ENCODE measurements at places on chromosomes 2 and 18. TPM values are rescaled to one million over a fixed set of nuclear protein-coding genes. Genes with fewer than 3 reads are reported as not detected.

LYG1 gene
- 0.53 TPM for total RNA-seq

CD302 gene
- 1.1 TPM for total RNA-seq

C2orf72 gene
- total RNA-seq = 2.4 TPM

AGXT gene
- not detected for total RNA-seq

SP5 gene
- 8.5 TPM for total RNA-seq

CCDC88A gene
- 123 TPM for total RNA-seq

SCG2 gene
- total RNA-seq = 0.25 TPM

KCNG2 gene
- 0.99 TPM for total RNA-seq

CDH7 gene
- total RNA-seq = 2.7 TPM

LIMS3 gene
- total RNA-seq = not detected

LAPTM4A gene
- total RNA-seq = 170 TPM

C1QL2 gene
- total RNA-seq = not detected

DNA sequence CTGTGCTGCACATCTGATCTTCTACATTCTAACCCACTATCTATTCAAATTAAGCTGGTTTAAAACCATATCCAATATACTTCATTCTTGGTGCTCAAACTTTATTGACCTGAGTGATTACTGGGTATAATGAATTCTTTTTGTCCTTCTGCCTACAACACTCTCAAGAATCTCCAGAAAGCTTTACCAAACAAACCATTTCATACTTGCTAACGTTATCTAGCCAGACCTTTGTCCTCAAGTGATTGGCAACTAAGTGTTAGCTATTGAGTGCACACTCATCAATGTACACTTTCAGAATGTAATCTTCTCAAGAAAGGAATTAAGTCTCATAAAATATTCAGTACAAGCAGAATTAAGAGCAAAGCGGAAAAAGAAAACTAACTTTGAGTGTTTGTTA is 1.4 kb downstream of the SUCLG1 start:
- no peak for DNase-seq
- peaks cover 6% of the 10 kb centered on the region for H3K4me1 ChIP-seq
- H3K27me3 ChIP-seq = no peaks in the 10 kb centered on the region
- no peak overlapping the region for H3K27ac ChIP-seq

GRCh38 chr2:16487686-16488085 is 177.9 kb downstream of the CYRIA start:
- H3K36me3 ChIP-seq = no peaks in the 10 kb centered on the region
- DNase-seq = peak; percentile 48
- H3K27ac ChIP-seq = no peak overlapping the region
- no peak overlapping the region for H3K4me3 ChIP-seq
- no peaks in the 10 kb centered on the region for H3K4me1 ChIP-seq

GRCh38 chr18:60331890-60332289 is 40.7 kb downstream of the MC4R start:
- no peak overlapping the region for H3K4me3 ChIP-seq
- DNase-seq = no peak
- H3K36me3 ChIP-seq = peaks cover 8% of the 10 kb centered on the region
- no peak overlapping the region for H3K27ac ChIP-seq
- no peaks in the 10 kb centered on the region for H3K4me1 ChIP-seq
- no peaks in the 10 kb centered on the region for H3K27me3 ChIP-seq

DNA sequence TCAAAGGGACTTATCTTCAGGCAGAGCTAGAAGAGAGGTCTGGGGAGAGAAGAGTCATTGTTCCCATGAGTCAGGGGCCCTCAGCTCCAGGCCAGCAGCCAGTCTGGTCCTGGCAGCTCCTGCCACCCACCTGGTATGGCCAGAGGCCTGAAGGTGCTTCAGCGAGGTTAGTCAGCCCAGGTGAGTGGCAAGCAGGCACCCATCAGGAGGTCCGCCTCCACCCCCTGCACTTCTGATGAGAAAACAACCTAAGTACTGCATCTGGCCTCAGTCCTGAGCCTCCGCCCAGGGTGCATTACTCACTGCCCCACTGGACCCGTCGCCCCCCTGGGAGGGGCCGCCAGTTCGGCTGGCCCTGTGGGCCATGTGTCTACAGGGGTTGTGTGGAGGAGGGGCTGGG is 130.2 kb downstream of the INHBB start:
- peaks cover 97% of the 10 kb centered on the region for H3K27me3 ChIP-seq
- H3K36me3 ChIP-seq = no peaks in the 10 kb centered on the region
- H3K4me3 ChIP-seq = no peak overlapping the region
- H3K4me1 ChIP-seq = no peaks in the 10 kb centered on the region

GRCh38 chr2:96138179-96139145 is at the start of gene ASTL:
ASTL (minus strand) TSS chr2:96138502; CDS start chr2:96138436, 66 bp downstream.
- no peaks in the 10 kb centered on the region for H3K27me3 ChIP-seq
- no peaks in the 10 kb centered on the region for H3K4me1 ChIP-seq
- peak; percentile 79 for DNase-seq
- no peak within 1 kb of the TSS for H3K27ac ChIP-seq
- no peak within 1 kb of the TSS for H3K4me3 ChIP-seq

DNA sequence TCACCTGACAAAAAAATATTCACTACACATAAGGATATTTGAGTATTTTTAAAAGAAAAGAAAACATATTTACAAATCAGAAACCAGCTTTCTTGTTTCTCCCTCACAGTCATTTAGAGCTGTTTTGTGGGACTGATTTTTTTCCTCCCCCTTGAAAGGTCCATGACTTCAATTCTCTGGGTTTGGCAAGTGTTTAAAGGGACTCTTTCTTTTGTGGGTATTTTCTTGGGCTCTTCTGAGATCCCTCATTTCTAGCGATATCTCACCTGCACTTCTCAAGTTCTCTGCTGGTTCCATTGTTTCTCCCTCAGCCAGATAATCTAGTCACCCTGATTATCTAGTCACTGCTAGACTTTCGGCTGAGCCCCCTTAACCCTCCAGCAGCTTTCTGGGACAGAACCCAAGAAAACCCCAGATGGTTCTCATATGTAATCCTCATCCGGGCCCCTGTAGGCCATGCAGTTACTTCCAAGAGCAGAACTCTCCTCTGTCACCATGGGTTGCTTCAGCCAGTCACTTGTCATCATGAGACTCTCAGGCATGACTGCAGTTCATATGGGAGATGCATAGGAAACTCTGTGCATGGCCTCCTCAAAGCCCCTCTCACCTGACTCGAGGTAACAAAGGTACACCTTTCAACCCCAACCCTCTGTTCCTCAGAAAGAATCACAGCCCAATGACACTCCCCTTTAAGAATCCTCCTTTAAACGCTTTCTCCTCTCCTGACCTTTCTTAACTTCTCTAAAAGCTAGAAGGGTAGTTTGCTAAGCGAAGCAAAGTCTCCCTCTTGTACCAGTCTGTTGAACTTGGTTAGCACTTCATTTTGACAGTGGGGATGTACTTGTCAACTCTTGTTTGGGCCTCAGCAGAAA is 36.7 kb upstream of the ITGA4 start:
- no peak overlapping the region for H3K4me3 ChIP-seq
- no peaks in the 10 kb centered on the region for H3K27me3 ChIP-seq
- no peak for DNase-seq

DNA sequence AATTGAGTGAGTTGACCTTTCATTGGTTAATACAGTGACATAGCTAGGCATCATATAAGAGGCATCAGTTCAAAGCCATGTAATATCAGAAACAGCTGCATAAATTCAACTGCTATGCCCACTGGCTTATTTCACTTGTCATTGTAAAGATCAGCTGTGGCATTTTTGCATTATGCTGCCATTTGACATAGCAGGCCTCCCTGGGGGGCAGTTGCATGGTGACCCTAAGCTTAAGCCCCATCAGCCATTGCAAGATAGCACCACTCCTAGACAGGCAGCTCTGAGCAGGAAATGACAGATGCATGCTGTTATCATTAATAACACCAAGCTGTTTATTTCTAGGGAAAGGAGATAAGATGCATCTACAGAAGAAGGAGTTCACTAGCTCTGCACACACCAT is 233.4 kb upstream of the CNTNAP5 start:
- no peak overlapping the region for H3K27ac ChIP-seq
- H3K4me1 ChIP-seq = no peaks in the 10 kb centered on the region
- H3K4me3 ChIP-seq = no peak overlapping the region
- no peaks in the 10 kb centered on the region for H3K27me3 ChIP-seq

DNA sequence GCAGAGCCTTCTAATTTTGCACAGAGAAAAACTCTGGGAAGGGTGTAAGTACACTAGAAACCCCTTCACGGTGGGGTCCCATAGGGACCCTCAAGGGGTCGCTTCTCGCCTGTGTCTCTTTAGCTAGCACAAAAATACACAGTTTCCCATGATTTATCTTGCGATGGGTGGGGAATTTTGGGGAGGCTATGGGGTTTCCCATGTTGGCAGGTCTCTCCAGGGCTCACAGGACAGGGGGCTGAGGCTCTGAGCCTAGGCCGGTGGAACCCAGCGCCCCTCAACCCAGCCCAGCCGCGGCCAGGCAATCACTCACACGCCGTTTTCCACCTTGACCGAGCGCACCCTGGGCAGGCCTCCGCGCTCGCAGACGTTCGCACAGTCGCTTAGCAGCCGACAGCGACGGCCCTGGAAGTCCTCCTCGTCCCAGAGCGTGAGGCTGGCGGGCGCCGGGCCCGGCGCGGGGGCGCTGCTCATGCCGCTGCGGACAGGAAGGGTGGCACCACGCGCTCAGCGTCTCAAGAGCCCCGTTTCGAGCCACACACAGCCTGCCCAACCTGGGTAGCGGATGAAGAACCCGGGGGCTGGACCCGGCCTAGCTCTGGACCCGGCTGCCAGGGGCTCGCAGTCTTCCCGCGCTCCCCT is 398 bp downstream of the CRYBA2 start:
- no peaks in the 10 kb centered on the region for H3K36me3 ChIP-seq
- peaks cover 100% of the 10 kb centered on the region for H3K27me3 ChIP-seq
- H3K27ac ChIP-seq = no peak overlapping the region
- H3K4me1 ChIP-seq = peaks cover 17% of the 10 kb centered on the region
- peak; percentile 47 for DNase-seq

DNA sequence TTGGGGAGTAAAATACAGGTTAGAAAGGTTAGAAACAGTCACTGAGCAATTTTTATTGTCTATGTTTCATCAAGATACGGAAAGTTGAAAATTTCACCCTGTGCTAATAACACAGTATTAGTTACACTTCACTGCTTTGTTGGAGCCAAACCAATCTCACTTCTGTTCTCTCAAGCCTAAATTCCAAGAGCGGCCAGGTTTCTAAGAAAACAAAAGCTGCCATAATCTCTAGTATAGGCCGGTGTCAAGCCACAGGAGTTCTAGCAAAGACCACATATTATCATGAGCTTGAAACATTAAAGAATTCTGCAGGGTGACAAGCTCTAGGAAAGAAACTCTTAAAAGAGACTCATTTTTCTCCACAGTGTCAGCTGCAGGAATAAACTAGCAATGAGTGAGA is 128.7 kb downstream of the TXNL1 start:
- DNase-seq = peak; percentile 48
- H3K27ac ChIP-seq = no peak overlapping the region
- H3K4me3 ChIP-seq = no peak overlapping the region
- H3K36me3 ChIP-seq = no peaks in the 10 kb centered on the region
- H3K27me3 ChIP-seq = no peaks in the 10 kb centered on the region
- peaks cover 16% of the 10 kb centered on the region for H3K4me1 ChIP-seq

DNA sequence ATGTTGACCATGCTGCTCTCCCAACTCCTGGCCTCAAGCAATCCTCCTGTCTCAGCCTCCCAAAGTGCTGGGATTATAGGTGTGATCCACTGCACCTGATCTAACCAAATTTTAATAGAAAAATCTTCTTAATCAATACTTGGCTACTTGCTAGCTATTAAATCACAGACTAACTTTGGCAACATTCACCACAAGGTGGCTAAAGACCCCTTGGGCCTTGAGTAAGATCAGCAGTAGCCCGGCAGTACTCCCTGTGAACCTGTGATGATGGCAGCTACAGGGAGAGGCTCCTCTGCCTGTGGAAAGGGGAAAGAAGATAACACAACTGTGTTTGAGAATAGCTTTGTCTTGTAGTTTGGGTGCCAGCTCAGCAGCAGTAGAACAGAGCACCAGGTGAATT is 102.9 kb downstream of the SLC39A10 start:
- no peak overlapping the region for H3K27ac ChIP-seq
- peaks cover 11% of the 10 kb centered on the region for H3K4me1 ChIP-seq
- no peak overlapping the region for H3K4me3 ChIP-seq
- H3K36me3 ChIP-seq = no peaks in the 10 kb centered on the region
- no peak for DNase-seq

DNA sequence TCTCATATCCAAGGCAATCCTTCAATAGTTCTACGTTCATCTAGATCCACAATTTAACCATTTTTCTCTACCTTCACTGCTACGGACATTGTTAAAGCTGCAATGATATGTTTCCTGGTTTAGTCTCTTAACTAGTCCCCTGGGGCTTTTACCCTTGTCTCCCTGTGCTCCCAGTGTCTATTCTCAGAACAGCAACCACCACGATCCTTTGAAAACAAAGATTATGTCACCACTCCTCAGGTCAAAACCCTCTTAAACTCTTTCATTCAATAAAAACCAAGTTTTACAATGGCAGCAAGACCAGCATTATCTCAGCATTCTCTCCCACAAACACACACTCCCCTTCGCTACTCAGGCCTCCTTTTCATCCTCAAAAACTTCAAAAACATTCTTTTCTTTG is 298.2 kb upstream of the CHST9 start:
- no peaks in the 10 kb centered on the region for H3K27me3 ChIP-seq
- DNase-seq = peak; percentile 57
- no peaks in the 10 kb centered on the region for H3K36me3 ChIP-seq

- H3K4me3 ChIP-seq = no peak overlapping the region
- peak; percentile 35 for DNase-seq
- no peaks in the 10 kb centered on the region for H3K27me3 ChIP-seq
- no peaks in the 10 kb centered on the region for H3K36me3 ChIP-seq
Measured at GRCh38 chr18:48928787-48929186, 22.0 kb downstream of the SMAD7 start.

GRCh38 chr2:151337643-151338042 is 19.7 kb upstream of the TNFAIP6 start:
- no peak overlapping the region for H3K27ac ChIP-seq
- no peaks in the 10 kb centered on the region for H3K36me3 ChIP-seq
- H3K4me3 ChIP-seq = no peak overlapping the region
- H3K27me3 ChIP-seq = no peaks in the 10 kb centered on the region
- peaks cover 12% of the 10 kb centered on the region for H3K4me1 ChIP-seq

GRCh38 chr2:219425238-219426067 is 7.3 kb downstream of the DES start:
- no peak overlapping the region for H3K4me3 ChIP-seq
- peaks cover 7% of the 10 kb centered on the region for H3K4me1 ChIP-seq
- H3K27ac ChIP-seq = no peak overlapping the region
- no peaks in the 10 kb centered on the region for H3K27me3 ChIP-seq
- no peak for DNase-seq

DNA sequence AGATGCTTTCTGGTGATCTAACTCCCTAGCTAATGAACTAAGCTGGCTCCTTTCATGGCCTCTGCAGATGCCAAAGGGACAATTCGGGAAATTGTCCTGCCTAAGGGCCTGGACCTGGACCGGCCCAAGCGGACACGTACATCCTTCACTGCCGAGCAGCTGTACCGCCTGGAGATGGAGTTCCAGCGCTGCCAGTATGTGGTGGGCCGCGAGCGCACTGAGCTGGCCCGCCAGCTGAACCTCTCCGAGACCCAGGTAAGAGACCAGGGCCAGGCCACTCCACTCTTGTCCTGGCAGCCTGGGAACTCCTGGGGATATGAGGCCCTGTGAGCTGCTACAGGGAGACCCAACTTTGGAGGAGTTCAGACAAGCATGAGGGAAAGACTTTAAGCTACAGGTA is 14.7 kb upstream of the ATP6V1B1 start:
- no peaks in the 10 kb centered on the region for H3K36me3 ChIP-seq
- H3K4me3 ChIP-seq = no peak overlapping the region
- peaks cover 40% of the 10 kb centered on the region for H3K27me3 ChIP-seq
- no peak for DNase-seq
- no peak overlapping the region for H3K27ac ChIP-seq
- peaks cover 10% of the 10 kb centered on the region for H3K4me1 ChIP-seq

Measured in neural progenitor cell (in vitro differentiated cells).